Activated CD4-positive, CD25-positive, alpha-beta regulatory T cell treated with anti-CD3 and anti-CD28 coated beads, Interleukin-2, amount 50 U/mL, for 16 hours (primary cell): ENCODE measurements at places on chromosomes 2 and 18.
A peak's percentile ranks its signal among the peaks of the same experiment; 100 is the strongest.

DNA sequence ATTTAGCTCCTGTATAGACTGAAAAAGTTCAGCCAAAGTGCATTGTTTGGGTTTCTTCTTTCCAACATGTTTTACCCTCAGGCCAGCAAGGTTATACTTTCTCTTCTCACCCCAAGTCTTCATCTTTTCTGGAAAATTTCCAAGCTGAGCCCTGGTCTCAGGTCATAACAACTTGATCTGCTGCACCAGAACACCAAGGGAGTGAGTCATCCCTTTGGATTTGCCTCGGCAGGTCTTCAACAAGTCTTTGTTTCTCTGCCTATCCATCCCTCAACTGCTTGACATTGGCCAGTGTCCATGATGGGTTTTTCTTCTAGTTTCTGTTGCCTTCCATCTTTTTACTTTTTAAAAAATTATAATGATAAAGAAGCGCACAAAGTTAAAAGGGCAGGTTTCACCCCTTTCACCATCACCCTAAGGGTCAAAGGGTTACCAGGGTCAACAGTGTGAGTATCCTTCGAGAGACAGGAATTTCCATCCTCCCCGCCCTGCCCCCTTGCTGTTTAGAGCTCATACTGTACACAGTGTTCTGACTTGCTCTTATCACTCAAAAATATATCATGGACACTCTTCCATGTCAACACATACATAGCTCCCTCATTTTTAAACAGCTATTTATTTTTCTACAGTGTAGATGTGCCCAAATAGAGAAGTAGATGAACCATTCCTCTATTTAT, 5.7 kb upstream of the SPATS2L start:
- DNase-seq = no peak

GRCh38 chr2:236160366-236161081, 7.7 kb downstream of the GBX2 start:
- DNase-seq = no peak

DNA sequence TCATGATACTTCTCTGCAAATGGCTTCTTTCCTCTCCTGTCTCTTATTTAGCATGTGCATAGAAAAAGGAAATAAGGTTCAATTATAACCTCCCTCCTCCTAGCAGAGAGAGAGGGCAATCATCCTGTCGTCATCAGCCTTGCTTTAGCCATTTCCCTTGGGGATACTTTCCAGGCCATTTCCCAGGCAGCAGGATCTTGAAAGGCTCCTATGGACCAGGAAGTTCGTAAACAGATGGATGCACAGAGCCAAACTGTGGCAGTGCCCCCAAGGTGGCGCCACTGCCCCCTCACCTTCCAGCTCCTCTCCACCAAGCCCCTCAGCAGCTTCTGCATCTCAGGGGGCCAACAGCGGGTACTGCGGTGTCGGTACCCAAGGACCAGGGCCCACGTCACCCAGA, 157.4 kb downstream of the DTNA start:
- DNase-seq = no peak

- no peak for DNase-seq
These were observed 40.3 kb downstream of the MYCN start for GRCh38 chr2:15980605-15981098.

- no peak for DNase-seq
These were observed 132.7 kb downstream of the LRP2 start for GRCh38 chr2:169229590-169229989.

- DNase-seq = no peak
These were observed 1352.8 kb upstream of the SLC39A10 start for GRCh38 chr2:194304191-194304590.

DNA sequence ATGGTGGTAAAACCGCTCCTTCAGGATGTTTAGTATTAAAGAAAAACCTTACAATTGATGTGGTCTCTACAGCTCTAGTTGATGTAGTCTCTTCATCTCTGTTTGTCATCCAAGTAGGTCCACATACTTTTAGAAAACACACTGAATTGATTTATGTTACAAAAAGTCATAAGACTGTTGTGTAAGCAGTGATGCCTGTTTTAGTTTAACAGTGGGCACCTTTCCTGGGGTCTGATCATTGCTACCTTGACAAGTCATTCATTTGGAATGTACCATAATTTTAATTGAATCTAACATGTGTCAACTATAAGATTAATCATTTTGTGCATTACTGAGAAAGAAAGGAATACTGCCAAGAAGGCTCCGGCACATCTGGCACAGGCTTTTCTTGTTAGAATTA, 34.3 kb downstream of the GIGYF2 start:
- DNase-seq = no peak

GRCh38 chr2:31694444-31694843, 113.7 kb upstream of the SRD5A2 start:
- no peak for DNase-seq

- no peak for DNase-seq
These were observed 39.5 kb downstream of the CYP26B1 start for GRCh38 chr2:72108121-72108520.

DNA sequence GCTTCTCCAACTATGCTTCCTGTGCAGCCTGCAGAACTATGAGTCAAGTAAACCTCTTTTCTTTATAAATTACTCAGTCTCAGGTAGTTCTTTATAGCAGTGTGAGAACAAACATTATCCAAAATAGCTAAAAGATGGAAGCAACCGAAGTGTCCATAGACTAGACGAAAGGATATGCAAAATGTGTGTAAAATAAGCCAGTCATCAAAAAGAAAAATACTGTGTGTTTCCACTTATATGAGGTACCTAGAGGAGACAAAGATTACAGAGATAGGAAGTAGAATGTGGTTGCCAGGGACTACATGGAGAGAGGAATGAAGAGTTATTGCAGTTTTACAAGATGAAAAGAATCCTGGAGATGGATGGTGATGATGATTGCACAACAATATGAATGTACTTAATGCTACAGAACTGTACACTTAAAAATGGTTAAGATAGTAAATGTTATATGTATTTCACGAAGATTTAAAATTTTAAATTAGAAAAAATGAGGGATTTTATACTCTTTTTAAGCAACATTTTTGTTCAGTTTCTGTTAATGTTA, 99.3 kb upstream of the FN1 start:
- no peak for DNase-seq

GRCh38 chr2:7881466-7881865, 800.4 kb upstream of the ID2 start:
- DNase-seq = no peak

- no peak for DNase-seq
These were observed 331.6 kb downstream of the CCDC85A start for GRCh38 chr2:56515399-56515798.

DNA sequence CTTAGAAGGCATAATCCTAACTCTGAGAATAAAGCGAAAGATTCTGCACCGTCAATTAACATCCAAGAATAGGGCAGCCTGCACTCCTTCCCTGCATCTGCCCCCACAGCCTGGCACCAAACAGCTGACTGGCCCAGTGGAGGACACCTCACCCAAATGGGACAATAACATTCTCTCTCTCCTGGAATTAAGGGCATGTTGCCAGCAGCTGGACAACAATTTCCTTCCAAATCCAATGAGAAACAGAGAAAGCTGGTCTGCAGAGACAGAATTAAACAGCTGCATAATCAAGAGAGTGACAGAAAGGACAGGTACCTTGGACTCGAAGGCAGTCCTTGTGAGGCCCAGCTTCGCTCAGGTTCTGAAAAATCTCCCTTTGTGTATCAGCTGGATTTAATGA, 15.0 kb downstream of the COX7A2L start:
- no peak for DNase-seq

GRCh38 chr2:16196687-16197503, 256.5 kb downstream of the MYCN start:
- DNase-seq = no peak

GRCh38 chr18:38751898-38752297, 1186.3 kb upstream of the CELF4 start:
- no peak for DNase-seq

GRCh38 chr2:162629499-162629898, 209.1 kb downstream of the KCNH7 start:
- no peak for DNase-seq

- no peak for DNase-seq
These were observed 77.2 kb downstream of the LIPG start for GRCh38 chr18:49638891-49639557.

DNA sequence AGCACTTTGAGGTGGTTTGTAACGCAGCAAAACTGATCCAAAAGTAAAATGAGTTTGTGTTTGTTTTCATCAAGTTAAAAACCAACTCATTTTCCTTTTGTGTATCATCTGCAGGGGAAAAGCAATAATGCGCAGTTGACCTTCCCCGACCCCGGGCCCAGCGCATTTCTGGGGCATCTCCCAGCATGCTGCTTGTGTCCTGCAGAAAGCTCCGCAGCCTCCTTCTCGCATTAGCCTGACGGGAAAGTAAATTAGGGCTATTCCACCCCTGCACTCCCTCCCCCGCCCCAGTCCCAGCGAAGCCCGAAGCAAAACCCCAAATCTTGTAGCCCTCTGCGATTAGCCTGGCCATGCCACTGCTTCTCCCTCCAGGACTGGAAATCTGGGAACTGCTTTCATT, 82.0 kb upstream of the PPM1B start:
- DNase-seq = no peak

GRCh38 chr18:79736230-79736629, 56.6 kb downstream of the CTDP1 start:
- DNase-seq = no peak

DNA sequence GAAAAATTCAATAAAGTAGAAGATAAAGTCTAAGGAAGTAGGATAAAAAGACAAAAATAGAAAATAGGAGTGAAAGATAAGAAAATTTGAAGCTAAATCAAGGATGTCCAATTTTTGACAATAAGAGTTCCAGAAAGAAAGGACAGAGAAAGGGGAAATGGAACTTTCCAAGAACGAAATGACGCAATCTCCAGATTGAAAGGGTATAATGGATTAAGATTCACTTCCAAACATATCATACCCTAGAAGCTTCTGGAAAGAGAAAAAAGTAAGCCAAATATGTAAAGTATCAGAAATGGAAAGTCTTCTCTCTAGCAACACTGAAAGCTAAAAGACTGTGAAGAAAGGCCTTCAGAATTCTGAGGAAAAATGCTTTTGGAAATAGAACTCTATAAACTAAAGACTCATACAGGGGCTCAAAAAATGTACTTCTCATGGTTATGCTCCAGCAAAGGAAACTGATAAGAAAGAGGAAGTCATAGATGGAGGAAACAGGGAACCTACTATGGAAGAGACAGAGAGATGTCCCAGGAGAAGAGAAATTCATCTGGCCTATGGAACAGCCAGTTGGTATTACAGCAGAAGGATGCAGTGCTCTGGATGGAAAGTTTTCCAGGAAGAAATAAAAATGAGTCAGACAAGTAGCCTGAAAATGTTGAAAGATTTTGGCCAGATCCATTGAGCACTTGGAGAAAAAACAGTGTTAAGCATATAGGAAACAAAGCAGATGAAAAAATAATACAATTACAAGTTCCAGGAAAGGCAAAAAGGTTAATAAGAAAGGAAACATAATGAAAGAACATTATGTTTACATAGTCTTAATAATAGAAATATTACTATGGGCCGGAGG, 20.1 kb downstream of the CASP8 start:
- no peak for DNase-seq

DNA sequence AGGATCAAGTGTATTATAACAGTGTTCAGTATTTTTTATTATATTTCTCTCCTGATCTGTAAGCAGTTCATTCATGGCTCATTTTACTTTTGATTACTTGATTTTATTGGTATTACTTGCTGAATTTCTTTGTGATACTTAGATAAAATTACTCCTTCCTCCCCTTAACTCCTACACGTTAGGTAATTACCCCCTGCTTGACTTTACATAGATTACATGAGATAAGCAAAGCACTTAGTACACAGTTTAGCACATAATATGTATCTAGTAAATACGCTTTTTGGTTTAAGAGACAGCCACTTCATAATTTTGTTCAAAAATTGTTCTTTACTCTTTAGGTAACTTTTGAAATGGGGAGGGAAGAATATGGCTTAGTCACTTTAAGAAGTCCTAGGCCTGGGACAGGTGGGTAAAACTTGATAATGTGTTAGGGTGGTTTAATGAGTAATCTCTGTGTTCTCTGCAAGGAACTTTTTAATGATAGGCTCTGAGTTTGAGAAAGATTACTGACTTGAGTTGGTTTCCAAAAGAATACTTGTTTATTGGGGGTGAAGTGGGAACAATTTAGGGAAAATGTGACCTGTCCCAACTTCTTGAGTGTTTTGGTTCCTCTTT, 80.9 kb downstream of the NCOA1 start:
- no peak for DNase-seq

- DNase-seq = no peak
These were observed 17.0 kb downstream of the RRM2 start for GRCh38 chr2:10139536-10139935.

DNA sequence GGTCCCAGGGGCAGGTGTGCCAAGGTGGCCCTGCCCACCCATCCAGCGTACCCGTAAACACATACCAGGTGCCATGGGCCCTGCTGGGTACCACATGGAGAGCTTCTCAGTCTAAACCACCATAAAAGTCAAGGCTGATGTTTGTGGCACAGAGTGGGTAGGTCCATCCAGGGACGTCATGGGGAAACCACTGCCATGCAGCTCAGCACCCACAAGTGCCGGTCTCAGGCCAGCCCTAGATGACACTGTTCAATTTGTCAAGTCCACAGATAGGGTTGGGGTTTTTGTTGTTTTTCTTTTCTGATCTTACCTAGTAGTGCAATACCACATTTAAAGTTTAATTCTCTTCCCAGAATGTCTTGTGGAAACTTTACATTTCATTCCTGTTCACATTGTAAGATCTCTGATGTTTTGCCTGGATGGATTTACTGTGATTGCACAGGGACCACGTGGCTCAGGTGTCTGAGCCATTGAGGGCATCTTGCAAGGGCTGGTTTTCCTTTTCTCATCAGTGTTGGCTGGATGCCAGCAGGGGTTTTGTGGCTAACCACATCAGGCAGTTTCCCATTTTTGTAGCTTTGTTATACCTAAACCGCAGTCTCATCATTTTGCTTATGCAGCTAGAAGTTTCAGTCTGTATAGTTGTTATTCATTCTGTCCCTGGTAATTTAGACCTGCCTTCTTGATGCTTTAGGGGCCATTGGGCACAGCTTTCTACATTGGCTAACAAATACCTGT, 64.7 kb downstream of the STK25 start:
- peak; percentile 73 for DNase-seq

- no peak for DNase-seq
These were observed 86.8 kb downstream of the PRPF40A start for GRCh38 chr2:152630466-152630865.

DNA sequence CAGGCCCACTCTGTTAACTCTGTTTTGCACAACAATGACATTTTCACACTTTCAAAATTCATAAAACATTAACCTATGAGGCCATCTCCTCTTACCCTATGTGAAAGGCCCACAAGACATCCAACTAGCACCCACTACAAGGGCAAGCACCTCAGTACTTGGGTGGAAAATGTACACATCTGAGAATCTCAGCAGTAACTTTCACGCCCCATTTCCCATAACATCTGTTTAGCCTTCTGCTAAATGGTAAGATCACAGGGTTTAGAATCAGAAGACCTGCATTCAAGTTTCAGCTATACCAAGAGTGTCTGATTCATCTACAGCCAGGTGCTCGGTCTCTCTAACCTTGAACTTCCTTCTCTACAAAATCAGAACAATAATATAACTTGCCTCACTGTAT, 89.2 kb downstream of the SP100 start:
- no peak for DNase-seq

DNA sequence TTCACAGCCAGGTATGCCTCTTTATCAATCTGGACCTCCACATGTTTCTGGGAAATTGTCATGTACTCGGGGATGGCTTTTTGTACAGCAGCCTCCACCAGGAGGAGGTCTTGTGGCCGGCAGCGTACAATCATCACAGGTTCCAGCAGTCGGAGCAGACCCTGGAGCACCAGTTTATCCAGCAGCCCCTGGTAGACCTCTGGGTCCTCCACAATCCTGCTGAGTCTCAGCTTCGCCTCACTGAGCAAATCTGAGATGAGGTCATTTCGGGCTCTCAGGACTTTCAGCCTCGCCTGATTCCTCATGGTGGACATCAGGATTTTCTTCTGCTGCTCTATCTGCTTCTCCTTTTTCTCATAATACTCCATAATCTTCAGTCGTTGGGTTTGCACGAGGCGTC, 32.8 kb downstream of the TMEM247 start:
- DNase-seq = no peak
